Stimulated activated CD8-positive, alpha-beta memory T cell treated with anti-CD3 and anti-CD28 coated beads, Interleukin-4, amount 100 ng/mL, for 4 hours (primary cell): ENCODE measurements at places on chromosomes 1 and 21.

GRCh38 chr1:228307218-228308023 lies 99.2 kb downstream of the TRIM11 start:
- DNase-seq: no peak

DNA sequence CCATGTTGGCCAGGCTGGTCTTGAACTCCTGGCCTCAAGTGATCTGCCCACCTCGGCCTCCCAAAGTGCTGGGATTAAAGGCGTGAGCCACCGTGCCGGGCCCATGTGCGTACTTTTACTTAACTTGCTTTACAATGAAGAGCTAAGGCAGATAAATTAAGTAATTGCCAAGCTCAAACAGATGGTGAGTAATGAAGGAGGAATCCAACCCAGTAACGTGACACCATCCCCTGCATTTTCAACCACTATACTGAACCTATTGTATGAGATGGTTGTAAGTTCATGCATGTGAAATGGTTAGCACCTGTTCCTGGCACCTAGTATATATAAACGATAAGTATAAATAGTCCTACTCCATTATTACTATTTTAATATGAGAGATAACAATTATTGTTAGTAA lies 588.0 kb upstream of the BEND5 start:
- no peak for DNase-seq

DNA sequence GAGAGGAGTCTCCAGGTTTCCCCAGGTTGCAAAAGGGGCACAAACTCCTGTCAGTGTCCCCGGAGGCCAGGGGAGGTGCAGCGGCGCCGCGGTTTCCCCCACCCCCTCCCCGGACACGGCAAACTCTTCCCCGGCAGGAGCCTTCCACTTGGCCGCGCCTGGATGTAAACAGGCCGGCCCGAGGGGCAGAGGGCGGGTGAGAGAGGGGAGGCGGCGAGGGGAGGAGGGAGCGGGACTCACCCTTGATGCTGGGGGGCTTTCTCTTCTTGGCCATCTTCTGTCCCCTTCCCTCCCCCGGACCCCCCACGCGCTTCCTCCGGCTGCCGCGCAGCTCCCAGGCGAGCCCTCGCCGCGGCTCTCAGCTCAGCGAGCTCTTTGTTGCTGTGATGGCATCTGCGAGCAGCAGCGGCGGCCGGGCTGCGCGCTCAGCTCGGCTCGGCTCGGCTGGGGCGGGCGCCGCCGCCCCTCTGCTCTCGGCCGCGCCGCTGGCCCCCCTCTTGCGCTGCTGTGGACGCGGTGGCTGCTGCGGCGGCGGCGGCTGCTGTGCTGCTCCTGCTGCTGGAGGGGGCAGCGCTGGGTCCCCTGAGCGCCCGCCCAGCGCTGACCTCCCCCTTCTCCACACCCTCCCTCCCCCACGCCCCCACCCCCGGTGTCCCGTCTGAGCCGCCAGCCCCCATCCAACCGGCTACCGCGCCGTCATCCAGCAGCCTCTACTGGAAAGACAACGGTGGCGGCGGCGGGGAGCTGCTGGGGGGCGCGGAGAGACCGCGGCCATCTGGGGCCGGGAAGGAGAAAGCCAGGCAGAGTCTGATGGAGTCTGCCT lies 4.9 kb upstream of the SLC44A5 start:
- DNase-seq: no peak

- no peak for DNase-seq
Observed at GRCh38 chr1:109993885-109994284, 9.3 kb downstream of the AHCYL1 start.

DNA sequence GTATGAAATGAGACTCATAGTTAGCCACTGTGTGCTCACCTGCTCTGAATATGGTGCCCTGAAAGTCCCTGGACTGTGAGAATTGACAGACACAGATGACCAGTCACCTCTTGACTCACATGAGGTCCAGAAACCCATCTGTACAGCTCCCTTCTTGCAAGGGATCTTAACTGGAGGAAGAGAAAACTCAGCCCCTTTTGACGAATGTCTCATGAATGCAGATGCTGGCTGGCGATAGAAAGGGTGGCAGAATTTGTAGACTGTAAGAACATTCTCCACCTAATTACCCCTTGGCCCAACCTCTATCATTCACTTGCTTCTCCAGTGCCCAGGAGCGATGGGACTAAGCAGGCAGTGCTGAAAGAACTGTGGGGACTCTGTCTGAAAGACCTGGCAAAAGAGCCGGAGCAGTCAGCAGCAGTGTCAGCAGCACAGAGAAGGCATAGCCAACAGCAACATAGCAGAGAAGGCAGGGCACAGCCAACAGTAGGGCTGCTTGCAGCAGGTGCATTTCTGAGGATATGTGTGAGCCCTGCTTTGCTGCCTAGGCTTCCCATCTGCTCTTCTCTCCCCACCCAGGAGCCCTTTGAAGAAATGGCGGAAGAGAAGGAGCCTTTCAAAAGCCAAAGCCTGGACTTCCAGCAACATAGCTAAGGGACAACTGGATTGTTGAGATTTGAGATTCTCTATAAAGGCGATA lies 25.8 kb upstream of the IFNGR2 start:
- DNase-seq: no peak

DNA sequence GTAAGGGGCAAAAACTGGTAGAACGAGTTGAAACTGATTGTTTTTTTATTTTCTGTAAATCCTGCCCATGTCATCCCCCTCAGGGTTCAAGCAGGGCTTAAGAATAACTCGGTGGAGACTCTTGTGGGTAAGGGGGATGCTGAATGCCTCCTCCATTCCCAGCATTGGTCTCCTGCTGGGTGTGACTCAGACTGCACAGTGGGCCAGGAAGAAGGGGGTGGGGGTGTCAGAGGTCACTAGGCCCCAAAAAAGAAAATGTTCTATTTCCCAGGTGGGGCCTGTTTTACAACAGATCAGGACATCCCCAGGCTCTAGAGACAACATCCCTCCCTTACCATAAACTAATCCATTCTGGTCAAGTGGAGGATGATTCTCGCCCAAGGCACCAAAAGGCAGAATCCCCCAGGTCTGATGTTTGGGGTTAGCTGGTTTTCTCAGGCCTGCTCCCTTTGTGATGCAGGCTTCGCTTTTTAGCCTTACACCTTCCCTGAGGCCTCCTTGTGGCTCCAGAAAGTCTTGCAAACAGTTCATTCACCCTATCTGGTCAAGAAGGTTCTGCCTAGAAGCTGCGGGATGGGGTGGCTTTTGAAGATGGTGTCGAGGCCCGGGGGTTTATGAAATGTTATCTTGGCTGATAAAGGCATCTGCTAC lies 10.7 kb upstream of the GRHL3 start:
- DNase-seq: no peak

DNA sequence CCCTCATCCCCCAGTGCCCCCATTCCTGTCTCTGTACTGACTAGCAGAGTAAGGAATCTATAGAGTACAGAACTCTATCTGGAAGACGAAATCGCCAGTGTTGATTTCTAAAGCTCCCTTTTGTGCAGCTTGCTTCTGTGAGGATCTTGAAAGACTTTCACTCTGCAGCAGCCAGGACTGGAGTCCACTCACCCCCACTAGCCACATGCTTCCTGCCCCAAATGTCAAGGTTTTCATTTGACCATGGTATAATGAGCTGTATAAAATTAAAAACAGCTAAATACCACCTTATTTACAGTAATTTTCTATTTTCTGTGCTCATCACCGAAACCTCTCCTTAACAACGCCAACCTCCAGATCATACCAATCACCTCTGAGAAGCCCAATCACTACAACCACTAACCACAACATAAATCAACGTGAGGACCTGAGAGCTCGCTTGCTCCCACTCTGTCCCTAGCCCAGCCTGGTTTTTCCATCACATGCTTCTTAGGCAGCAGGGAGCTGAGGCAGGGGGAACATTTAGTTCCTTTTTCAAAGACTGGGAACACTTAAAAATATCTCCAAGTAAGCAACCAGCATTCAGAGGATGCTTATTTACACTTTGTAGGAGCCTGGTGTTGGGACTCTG lies 56.1 kb upstream of the IRF2BP2 start:
- DNase-seq: no peak
